ENCODE measurements at places on chromosomes 7 and 10. TPM values are rescaled to one million over a fixed set of nuclear protein-coding genes. Genes with fewer than 3 reads are reported as not detected.

DNA sequence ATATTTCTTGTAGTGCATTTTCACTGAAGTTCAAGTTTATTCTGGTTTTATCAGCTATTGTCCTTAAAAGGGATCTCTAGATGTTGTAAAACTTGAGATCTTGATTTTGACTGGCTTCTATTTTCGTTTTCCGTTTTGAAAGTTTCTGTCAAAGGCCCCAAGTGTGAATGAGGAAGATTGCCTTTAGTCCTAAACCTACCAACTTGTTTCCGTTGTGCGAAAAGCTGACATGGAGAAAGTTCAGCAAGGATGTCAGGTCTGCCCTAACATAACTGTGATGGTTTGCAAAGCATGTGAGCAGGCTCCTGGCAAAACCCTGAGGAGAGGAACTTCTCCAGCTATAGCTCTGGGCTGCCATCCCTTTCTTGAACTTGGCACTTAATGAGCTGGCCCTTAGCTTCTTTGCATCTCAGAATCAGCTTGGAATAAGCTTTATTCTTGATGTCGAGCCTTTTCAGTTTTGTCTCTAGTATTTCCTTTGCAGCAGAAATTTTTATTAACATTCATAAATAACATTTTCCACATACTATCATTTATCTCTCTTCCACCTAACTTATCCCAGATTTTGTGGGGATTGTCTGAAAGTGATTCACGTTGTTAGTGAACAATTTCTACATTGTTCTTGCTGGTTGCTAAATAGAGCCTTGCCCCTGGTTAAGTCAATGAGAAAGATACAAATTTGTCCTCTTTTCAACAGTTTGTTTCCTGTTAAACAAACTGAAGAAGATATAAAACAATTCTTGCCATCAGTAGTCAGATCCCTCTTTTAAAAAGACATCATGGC, 559.4 kb downstream of the SUGCT start:
- H3K27ac ChIP-seq = no peak overlapping the region
- DNase-seq = no peak
- H3K4me3 ChIP-seq = no peak overlapping the region
- H3K4me1 ChIP-seq = no peaks in the 10 kb centered on the region
- H3K36me3 ChIP-seq = no peaks in the 10 kb centered on the region
- H3K27me3 ChIP-seq = no peaks in the 10 kb centered on the region

Gene AGBL3
- 0.99 TPM for total RNA-seq

DNA sequence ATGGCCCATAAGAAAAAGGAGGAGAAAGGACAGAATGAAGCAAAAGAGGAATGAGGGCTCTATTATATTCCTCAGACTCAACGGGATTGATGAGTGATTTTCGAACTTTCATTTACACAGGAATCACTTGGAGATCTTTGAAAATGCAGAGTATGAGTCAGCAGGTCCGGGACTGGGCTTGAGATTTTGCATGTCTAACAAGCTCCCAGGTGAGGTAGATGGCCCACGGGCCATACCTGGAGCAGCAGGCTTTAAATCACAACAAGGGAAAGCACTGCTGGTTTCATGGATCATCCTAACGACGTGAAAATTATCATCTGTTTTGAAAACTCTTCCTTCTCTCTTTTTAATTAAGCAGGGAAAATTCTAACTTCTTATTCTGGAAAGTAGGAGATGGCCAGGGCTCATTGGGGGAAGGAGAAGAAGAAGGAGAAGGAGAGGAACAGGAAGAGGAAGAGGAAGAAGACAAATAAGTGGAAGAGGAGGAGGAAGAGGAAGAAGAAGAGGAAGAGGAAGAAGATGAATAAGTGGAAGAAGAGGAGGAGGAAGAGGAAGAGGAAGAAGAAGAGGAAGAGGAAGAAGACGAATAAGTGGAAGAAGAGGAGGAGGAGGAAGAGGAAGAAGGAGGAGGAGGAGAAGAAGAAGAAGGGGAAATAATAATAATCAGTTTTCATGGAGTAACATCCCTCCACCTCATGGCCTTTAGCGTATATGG, 3.8 kb upstream of the SDK1 start:
- no peak overlapping the region for H3K4me3 ChIP-seq
- no peak for DNase-seq
- H3K36me3 ChIP-seq = no peaks in the 10 kb centered on the region

DNA sequence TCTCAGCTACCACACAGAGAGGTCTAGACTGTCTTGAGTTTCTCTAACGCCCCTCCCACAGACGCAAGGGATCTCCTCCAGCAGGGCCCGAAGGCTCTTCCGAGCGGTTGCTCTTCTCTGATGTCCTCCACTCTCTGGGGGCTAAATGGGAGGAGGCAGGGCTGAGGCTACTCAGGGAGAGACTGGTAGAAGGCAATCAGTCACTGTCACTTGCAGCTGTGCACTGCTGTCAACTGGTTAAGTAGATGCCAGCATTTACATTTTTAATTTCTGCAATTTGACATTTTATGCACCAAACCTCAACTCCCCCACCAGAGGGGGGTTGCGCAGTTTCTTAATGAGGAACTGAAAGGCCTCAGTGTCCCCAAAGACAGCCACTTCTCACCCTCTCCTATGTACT, 442.8 kb downstream of the PLXNA4 start:
- no peaks in the 10 kb centered on the region for H3K36me3 ChIP-seq
- no peak overlapping the region for H3K27ac ChIP-seq
- H3K27me3 ChIP-seq = no peaks in the 10 kb centered on the region
- H3K4me1 ChIP-seq = no peaks in the 10 kb centered on the region

Gene FOXK1
- 55.3 TPM for total RNA-seq

DNA sequence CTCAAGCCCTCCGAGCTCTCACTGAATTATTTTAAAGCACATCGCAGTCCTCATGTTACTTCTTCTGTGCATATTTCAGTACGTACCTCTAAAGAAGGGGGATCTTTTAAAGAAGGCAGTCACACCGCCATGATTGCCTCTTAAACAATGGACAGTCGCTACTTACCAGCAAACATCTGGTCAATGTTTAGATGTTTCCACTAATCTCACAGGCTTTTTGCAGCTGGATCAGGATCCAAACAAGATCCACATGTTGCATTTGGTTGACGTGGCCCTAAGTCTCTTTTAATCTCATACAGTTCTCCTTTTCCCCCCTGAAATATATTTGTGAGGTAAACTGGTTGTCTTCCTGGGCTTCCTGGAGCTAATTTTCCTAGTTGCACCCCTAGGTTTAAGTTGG, 50.0 kb downstream of the PRF1 start:
- no peak overlapping the region for H3K4me3 ChIP-seq
- peaks cover 7% of the 10 kb centered on the region for H3K4me1 ChIP-seq

Data from natural killer cell (primary cell).